ENCODE measurements at places on chromosomes 6 and 20.

GRCh38 chr20:13883425-13883824, 98.6 kb downstream of the NDUFAF5 start:
- no peak for DNase-seq

DNA sequence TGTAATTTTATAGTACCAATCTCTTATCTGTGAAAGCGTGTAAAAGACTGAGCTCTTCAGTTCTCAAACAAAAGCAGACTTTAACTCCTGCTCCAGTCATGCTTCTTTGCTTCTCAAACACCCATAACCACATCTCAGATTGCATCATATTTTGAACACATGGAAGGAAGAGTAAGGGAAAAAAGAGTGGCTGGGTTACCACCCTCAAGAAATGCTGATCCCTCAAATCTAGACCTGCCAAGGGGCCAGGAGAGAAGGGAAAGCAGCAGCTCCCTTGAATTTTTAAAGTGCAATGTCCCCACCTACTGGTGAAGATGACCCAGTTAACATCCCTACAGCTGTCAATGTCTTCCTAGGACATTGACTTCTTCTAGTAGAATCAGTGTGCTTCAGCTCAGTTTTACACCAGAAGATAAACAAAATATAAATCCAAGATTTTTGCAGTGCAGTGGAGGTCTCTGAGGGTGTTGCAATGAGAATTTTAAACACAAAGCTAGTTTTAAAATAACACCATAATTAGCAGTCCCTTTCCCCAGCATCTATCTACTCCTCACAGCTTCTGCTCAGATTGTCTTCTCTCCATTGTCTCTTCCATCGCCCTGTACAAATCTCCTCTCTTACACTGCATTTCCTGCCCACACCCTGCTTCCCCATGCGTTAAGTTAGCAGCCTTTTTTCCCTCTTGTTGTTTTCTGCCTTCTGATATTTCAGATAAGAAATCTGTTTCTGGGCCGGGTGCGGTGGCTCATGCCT, 22.6 kb upstream of the HLA-DQB2 start:
- peak; percentile 48 for DNase-seq

DNA sequence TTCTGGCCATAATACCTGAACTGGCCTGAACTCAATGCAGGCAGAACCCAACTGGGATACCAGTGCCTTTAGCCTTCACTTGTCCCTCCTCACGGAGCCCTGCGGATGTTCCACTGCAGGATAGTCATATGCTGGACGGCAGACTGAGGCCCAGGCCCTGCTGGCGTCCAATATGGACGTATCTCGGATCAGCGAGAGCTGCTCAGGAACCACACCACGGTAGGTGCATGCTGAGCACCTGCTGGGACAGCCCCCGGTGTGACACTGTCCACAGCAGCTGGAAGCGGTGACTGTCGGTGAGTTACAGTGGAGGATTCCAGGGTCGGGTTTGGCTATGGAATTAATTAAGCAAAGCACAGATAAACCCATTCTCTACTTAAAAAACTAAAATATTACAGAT, 48.7 kb downstream of the PSMG4 start:
- DNase-seq = no peak

DNA sequence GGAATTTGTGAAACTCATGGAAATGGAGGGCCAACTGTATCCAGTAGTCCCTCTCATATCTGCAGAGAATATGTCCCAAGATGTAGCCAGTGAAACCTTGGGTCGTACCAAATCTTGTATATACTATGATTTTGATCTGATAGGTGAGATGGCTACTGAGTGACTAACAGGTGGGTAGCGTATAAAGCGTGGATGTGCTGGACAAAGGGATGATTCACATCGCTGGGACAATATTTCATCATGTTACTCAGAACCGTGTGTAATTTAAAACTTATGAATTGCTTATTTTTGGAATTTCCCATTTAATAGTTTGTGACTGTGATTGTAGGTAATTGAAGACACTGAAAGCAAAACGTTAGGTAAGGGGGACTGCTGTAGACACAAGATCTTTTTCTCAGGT, 144.1 kb downstream of the SMAP1 start:
- DNase-seq = no peak

GRCh38 chr20:50992733-50993457, 30.0 kb downstream of the KCNG1 start:
- peak; percentile 91 for DNase-seq

Measured in Caco-2 (cell line).